ENCODE measurements at places on chromosomes 12 and 14.
A peak's percentile ranks its signal among the peaks of the same experiment; 100 is the strongest.

DNA sequence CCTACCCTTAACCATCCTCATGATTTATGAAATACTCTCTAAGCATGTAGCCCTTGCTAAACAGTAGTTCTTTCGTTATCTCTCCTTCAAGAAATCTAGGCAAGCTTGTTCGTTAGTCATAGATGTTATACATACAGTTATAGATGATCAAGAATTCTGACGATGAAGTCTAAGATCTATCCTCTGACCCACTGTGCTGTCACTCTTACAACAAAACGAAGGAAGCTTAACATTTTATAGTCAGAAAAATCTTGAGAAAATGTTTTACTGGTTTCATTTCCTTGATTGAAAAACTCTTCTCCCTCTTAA, 68.9 kb downstream of the SPPL3 start:
- no peak for DNase-seq

DNA sequence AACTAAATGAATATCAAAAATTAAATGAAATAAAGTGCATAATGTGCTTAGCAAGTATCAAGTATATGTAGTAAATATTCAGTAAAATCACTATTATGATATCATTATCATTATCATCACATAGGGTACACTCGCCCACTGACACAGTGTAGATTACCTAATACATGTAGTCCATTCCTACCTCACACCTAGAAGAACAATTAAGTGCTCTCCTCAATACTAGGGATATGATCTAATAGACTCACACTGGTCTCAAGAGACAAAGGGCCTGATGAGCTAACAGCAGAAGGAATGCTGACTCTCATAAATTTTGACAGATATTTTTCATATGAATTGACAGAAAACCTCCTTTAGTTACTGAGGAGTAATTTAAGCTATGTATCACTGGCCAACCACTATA, 29.1 kb downstream of the FSCB start:
- DNase-seq, result no peak

DNA sequence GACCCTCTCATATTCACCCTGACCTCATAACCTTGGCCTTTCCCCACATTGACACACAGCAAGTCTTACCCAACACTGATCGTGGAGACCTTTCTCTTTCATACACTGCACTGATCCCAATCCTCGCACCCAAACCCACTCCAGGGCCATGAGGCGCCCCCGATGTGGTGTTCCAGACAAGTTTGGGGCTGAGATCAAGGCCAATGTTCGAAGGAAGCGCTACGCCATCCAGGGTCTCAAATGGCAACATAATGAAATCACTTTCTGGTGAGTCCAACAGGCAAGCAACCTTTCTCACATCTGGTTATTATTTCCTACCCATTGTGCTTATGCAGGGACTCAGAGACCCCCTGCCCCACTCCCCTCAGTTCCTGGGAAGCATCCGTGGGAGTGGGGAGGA, 5.4 kb downstream of the MMP14 start:
- DNase-seq, result no peak

DNA sequence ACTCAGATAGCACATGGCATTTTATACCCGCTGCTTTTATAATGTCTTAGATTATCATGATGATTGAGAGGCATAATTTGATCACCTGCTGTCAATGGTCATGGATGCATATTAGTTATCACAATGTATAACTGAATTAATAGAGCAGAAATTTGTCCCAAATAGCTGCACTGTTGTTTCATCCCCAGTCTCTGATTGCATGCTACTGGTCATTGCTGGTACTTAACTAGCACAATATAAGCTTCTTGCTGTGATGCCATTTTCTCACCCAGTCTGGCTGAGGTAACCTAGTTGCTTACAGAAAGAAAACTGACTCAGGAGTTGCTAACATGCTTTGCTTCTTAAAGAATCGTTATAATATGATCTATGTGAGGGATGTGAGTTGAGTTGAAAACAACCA, 76.8 kb upstream of the PLEKHA5 start:
- DNase-seq, result no peak

DNA sequence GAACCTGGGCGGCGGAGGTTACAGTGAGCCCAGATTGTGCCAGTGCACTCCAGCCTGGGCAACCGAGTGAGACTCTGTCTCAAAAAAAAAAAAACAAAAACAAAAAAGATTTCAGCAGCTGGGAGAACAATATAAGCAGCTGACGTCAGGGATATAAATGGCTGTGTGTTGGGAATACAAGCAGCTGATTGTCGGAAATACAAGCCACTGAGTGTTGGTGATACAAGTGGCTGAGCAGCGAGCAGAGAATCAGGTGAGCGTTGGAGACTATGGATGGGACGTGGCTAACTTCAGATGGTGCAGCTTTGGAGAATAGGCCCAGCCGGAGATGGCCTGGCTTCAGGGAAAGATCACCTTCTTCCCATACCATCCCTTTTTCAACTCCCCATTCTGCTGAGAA, 32.0 kb downstream of the PSEN1 start:
- no peak for DNase-seq

GRCh38 chr14:22689199-22689598, 45.0 kb upstream of the OR6J1 start:
- DNase-seq, result no peak

DNA sequence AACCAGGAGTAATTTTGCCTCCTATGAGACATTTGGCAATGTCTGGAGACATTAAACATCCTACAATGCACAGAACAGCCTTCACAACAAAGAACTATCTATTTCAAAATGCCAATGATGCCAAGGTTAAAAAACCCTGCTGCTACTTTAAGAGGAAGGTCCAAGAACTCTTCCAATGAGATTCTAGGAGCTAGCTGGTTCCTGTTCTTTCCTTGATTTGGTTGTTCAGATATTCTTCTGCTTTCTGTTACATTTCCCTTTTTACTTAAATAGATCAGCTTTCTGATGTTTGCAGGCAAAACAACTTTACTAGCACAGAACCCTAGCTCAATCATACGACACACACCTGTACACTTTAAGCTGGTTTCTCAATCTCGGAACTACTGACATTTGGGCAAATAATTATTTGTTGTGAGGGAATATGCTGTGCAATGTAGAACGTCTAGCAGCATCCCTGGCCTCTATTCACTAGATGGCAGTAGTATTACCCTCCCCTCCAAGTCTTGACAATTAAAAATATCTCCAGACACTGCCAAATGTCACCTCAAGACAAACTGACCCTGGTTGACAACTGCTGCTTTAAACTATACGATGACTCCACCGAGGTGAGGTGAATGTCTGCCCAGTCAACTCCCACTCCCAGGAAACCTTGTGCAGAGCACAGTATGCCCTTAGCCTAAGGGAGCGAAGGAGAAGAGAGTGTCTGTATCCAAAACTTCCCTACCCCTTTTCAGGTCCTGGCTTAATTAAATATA, 4.4 kb downstream of the BLTP3B start:
- DNase-seq, result no peak

GRCh38 chr14:101103321-101103901, 199.9 kb upstream of the RTL1 start:
- no peak for DNase-seq

DNA sequence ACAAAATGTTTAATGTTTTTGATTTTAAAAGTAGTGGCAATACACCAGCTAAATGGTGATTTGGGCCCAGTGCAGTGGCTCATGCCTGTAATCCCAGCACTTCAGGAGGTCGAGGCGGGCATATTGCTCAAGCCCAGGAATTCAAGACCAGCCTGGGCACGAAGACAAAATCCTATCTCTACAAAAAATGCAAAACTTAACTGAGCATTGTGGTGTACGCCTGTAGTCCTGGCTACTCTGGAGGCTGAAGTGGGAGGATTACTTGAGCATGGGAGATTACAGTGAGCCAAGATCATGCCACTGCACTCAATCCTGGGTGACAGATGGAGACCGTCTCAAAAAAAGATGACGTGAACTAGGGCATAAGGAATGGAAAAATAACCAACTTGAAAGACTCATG, 4.7 kb downstream of the RPL36AL start:
- DNase-seq, result no peak

DNA sequence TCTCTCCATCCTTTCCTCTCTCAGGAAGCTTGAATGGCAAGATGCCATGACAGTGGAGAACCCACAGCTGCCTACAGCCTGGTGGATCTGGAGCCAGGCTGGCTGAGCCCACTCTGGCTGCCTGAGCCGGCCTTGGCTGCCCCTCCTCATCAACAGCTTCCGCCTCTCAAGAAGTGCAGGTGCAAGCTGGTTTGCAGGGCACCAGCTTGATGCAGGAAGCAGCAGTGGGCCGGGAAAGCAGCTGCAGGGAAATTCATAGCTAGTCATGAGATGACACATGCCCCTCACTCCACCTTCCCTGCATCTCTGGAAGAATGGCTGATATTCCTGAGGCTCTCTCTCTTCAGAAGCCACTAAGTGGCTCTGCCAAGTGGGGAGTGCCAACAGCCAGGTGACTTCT, 289.1 kb downstream of the RPS29 start:
- DNase-seq, result no peak

DNA sequence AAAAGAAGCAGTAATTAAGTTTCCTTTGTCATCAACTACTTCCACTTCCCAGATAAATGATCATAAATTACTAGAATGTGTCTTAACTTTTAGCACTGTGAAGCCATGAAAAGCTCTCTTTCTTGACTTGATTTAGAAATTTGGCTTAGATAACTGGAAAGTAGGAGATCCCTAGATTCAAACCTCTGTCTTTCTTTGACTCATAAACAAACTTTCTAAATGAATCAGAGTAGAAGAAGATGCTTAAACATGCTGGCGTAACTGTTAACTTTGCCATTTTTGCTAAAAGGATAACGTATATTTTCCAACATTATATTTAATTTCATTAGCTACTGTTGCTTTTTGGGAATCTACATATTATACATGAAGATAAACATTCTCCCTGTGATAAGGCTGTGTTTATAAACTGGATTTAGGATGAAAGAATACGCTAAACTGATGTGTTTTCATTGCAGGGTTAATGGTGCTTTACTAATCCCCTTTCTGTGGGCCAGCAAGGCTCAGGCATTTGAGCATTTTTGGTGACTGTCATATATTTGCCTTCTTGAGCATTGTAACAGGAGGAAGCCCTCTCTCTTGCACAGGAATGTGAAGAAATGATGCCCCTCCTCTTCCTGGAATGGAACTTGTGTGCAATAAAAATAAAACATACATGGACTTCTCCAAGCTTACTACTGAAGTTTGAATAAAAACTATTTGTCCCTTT, 301.4 kb downstream of the BMP4 start:
- no peak for DNase-seq

DNA sequence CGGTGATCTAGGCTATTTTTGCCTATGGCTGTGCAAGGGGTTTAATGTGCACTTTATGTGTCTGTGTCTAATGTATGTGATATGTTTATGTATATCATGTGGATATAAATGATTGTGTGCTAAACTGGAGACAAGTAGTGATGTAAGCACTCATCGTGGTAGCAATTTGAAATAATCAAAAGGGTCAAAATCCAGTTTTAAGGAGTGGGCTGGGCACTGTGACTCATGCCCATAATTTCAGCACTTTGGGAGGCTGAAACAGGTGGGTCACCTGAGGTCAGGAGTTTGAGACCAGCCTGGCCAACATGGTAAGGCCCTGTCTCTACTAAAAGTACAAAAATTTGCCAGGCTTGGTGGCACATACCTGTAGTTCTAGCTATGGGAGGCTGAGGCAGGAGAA, 2.8 kb downstream of the EDDM3A start:
- DNase-seq, result no peak

GRCh38 chr12:109541413-109541726, 31.9 kb downstream of the MMAB start:
- no peak for DNase-seq

- no peak for DNase-seq
Observed at GRCh38 chr12:2309647-2310046, 256.9 kb downstream of the CACNA1C start.

GRCh38 chr12:66210840-66211239, 21.8 kb downstream of the IRAK3 start:
- no peak for DNase-seq

GRCh38 chr14:85508863-85509262, 21.1 kb upstream of the FLRT2 start:
- no peak for DNase-seq

DNA sequence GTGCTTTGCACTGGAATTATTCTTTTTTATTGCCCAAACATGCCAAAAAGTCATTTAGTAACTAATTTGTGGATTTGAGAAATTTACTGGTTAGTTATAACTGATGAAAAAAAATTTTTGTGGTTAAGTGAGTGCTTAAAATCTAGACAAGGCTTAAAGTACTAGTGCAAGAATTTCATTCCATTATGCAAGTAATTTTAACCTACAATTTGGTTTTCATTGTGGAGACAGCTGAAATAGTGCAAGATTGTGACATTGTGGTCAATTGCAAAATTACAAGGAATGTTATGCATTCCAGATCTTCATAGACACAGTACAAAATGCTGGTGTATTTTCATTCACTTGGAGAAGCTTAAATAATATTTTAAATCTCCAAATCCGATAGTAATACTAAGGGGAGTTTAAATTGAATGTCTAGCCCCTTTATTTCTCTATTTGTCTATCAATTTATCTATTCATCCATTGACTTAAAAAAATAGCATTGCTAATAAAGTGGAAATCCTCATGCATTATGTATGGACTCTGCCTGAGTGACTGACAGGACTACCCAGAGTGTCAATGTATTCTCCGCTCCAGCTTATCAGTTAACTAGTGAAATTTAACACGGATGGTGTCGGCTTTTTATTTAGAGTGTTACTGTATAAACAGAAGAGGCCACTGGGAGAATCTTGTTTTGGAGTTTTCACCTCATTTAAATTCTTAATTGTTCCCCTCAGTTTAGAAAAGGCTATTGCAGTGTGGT, 125.9 kb downstream of the ALX1 start:
- peak; percentile 91 for DNase-seq

- no peak for DNase-seq
Observed at GRCh38 chr12:89231686-89232085, 120.6 kb downstream of the DUSP6 start.

DNA sequence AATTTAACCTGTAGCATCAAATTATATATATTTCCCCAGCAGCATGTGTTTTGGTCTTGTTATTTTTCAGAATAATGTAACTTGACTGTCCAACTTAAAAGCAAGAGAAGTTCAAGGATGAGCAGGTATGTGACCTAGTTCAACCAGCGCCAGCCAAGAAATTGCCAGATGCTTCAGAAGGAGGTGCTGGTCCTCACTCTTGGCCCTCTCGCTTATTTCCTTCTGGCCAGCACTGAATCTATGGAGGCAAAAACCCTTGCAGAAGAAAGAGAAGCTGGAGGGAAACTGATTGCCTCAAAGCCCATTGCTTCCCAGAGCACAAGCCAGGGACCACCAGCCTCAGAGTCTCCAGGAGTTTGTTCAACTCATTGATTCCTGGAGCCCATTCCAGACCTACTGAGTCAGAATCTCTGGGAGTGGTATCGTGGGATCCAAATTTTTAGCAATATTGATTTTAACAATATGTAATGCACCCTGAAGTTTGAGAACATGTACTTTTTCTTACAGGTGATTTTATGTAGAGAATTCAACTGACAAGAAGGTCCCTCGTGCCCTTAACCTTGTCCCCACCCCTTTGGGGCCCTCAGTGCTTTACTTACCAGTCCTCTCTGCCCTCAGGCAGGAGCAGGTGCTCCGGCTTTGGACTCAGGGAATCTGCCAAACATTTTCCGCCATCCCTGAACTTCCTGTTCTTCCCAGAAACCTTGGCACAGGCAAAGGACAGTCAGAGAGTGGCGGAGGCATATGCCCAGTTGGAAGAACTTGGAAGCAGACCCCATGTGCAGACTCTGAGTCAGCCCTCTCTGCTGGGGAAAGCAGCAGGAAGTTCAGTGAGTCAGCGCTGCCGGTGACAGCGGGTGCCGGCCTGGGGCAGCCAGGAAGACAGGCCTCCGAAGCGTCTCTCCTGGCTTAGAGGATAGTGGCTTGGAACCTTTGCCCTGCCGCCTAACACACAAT, 10.4 kb downstream of the BEST3 start:
- DNase-seq, result no peak

GRCh38 chr14:94132285-94132887, 3.0 kb upstream of the IFI27L2 start:
- DNase-seq, result peak; percentile 24

Data from SK-N-MC (cell line).